ENCODE measurements at places on chromosomes 11 and 22.

DNA sequence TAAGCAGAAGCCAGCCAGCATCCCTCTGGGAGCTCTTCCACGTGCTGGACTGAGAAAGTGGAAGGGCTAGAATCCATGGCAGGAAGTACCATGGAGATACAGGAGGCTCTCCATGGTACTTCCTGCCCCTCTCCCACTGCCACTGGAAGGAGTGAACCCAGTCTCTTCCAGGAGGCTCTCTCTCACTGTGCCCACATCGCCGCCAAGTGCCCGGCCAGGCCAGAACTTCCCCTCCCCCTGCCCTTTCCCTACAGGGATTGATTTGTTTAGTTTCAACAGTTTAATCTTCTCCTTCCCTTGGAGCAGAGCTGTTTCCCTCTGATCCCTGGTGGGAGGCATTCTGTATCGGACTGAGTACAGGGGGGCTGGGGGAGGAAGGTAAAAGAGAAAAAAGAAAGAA lies 133.6 kb downstream of the DSCAML1 start:
- peak; percentile 86 for DNase-seq

DNA sequence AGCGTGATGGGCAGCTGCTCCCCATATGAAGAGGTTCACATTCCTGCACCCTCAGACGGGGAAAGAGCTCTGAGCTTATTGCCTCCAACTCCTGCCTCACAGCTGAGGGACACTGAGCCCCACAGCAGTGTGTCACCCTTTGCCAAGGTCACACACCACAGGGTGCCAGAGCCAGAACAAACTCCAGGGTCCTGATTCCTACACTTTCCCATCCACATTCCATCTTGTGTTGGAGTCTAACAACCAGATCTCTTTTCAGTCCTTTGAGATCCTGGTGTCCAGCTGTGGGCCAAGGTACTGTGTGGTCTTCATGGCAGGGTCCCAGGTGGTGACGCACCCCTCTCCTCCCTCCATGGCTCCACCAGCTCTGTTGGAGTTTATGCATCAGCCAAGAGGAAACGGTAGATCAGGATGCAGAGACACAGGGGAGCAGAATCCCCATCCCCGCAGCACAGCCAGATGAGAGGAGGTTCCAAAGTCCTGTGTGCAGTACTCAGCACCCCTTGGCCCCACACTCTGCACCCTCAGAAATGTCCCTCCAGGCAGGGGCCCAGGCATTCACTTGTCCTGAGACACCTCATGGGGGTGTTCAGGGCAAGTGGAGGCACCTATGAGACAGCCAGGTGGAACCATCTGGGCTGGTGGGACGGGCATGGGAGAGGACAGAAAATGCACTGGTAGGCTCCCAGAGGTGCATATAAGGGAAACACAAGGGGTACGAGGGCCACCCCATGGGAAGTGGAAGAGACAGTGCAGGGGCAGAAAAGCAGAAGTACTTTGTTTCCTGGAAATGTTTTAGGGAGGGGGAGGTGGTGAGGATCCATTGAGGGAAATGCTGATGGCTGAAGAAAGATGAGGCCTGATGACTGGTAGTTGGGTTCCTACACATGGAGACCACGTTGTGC lies 32.6 kb upstream of the GNAZ start:
- DNase-seq, result no peak

DNA sequence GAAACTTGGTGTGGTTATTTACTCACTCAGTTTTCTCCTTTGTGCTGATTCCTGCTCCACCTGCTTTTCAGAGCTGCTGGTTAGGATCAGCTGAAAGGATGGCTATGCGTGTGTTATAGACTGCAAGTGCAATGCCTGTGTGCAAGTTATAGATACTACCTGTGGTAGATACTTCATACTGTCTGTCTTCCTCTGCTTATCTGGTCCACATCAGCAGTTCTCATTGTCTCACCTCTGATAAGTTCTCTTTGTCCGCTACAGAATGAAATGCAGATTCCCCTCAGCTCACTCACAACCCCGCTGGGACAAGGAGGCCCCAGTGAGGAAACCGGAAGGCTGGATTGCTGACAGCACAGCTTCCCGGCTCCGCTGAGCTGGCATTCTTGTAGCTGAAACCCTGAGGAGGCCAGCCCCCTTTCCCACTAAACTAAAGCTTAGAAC lies 37.5 kb upstream of the LYVE1 start:
- peak; percentile 18 for DNase-seq

DNA sequence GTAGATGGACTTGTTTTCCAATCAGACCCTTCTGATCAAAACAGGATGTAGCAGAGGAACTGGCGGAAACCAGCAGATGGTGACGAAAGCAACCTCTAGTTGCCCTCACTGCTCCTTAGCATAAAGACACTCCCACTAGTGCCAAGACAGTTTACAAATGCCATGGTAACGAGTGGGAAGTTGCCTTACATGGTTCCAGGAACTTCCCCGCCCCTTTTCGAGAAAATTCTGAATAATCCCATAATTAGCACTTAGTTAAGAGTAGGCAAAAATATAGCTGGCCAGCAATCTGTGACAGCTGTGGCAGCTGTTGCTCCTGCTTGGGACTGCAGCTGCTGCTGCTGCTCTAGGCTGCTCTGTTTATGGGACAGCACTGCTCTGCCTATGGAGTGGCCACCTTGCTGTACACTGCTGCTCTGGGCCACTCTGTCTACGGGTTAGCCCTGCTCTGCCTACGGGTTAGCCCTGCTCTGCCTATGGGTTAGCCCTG lies 33.4 kb upstream of the SORL1 start:
- DNase-seq, result no peak

DNA sequence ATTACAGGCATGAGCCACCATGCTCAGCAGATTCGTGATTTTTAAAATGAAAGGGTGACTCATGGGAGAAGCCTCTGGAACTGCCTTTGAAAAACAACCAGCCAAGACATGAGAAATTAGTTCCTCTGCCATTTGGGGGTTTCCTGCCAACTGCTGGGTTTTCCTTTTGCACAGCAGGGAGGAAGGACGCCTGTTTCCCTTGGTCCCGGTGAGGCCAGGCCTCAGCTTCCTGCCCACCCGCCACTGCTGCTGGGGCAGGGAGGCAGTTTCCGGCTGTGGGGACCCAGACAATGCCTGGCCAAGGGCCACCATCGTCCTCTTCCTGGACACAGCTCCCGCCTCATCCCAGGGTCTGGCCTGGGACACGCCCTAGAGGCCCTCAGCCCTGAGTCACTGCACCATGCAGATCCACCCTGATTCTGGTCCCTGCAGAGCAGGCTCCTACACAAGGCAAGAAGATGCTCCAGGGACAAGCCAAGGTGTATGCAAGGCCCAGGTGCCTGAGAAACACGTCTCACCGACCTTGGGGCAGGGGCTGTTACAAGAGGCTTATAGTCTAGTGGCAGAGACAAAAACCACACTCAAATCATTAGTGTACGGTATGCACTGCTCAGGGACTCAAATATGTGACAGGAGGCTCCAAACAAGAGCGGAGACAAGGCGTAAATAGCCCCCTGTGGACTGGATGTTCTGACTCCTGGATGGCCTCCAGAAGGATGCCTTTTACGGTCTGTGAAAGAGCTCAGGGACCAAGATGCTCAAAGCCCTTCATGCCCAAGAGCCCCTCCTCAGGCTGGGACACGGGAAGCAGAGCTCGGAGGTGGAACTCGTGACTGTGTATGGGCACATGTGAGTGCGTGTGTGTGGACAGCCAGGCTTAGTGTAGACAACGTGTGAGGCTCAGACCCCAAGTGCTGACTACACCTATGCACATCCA lies 10.0 kb downstream of the PPM1F start:
- peak; percentile 27 for DNase-seq

GRCh38 chr22:41561788-41562187 lies 978 bp downstream of the CSDC2 start:
- no peak for DNase-seq
